ENCODE measurements at places on chromosomes 12 and 14.

GRCh38 chr12:32369202-32369601, 30.2 kb upstream of the FGD4 start:
- no peak for DNase-seq

- DNase-seq: no peak
Measured at GRCh38 chr12:128365032-128365431, 98.1 kb downstream of the TMEM132C start.

GRCh38 chr12:66800046-66800445, 121.2 kb upstream of the GRIP1 start:
- DNase-seq: no peak

- DNase-seq: no peak
Measured at GRCh38 chr12:110249716-110250225, 31.3 kb upstream of the ATP2A2 start.

GRCh38 chr12:105431537-105432100, 101.1 kb downstream of the C12orf75 start:
- DNase-seq: no peak

GRCh38 chr14:75023108-75023507, 20.4 kb downstream of the EIF2B2 start:
- no peak for DNase-seq

- DNase-seq: no peak
Measured at GRCh38 chr12:26557326-26557725, 275.7 kb downstream of the ITPR2 start.

DNA sequence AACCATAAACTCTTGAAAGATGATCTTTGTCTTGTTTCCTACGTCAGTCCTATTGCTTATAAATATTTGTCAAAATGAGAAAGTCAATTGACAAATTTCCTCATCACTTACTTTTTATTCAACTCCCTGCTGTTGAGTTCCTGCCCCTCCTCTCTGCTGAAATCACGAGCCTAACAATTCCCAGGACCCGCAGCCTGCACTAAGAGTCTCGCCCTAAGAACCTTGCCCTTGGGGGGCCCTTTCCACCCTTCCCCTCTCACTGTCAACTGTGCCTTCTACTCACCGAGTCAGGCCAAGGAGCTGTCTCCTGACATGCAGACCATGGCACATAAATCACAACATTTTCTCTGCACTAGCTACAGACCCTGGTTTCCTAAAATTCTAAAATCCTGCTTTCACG, 99.0 kb downstream of the STAB2 start:
- DNase-seq: no peak

- no peak for DNase-seq
Measured at GRCh38 chr12:39919790-39920189, 186.1 kb downstream of the SLC2A13 start.

- DNase-seq: no peak
Measured at GRCh38 chr12:6199531-6200255, 507 bp upstream of the CD9 start.

All from stimulated activated CD4-positive, alpha-beta T cell treated with anti-CD3 and anti-CD28 coated beads, Interleukin-2, amount 100 ng/mL, for 24 hours (primary cell).